A549 treated with DMSO at 1 μM for 4 hours (cell line): ENCODE measurements at places on chromosomes 2 and 18. TPM values are rescaled to one million over a fixed set of nuclear protein-coding genes. Genes with fewer than 3 reads are reported as not detected.

The CRYBA2 gene
- 0.18 TPM in 1 of 5 replicates, not detected in the others for total RNA-seq

The SLC25A52 gene
- not detected in 5 replicates for total RNA-seq

The LRRC30 gene
- not detected in 5 replicates for total RNA-seq

The ANXA4 gene
- 328 to 401 TPM (median 352 TPM) in 5 replicates for total RNA-seq

The GCKR gene
- 0.13 to 0.62 TPM (median 0.27 TPM) in 5 replicates for total RNA-seq

The RBBP8 gene
- 24.7 to 31.5 TPM (median 25.3 TPM) in 5 replicates for total RNA-seq

The DNER gene
- total RNA-seq, result 5.6 to 9.1 TPM (median 6.7 TPM) in 5 replicates

The PIAS2 gene
- total RNA-seq, result 7.3 to 10.9 TPM (median 9.4 TPM) in 5 replicates

The EMILIN1 gene
- 0.23 to 0.46 TPM (median 0.31 TPM) in 4 of 5 replicates, not detected in the other for total RNA-seq

The AKAIN1 gene
- not detected in 5 replicates for total RNA-seq

The FBXO41 gene
- total RNA-seq, result 4.4 to 6.1 TPM (median 5.3 TPM) in 5 replicates

The NLRC4 gene
- total RNA-seq, result 0.05 TPM in 1 of 5 replicates, not detected in the others

The ZNF804A gene
- total RNA-seq, result not detected in 5 replicates

The DNPEP gene
- total RNA-seq, result 61.9 to 65.8 TPM (median 64.1 TPM) in 5 replicates

The NPPC gene
- total RNA-seq, result 0.35 to 0.50 TPM (median 0.37 TPM) in 3 of 5 replicates, not detected in the others

The NFU1 gene
- total RNA-seq, result 40.4 to 52.8 TPM (median 47.3 TPM) in 5 replicates

The PCGF1 gene
- total RNA-seq, result 28.2 to 39.3 TPM (median 31.9 TPM) in 5 replicates

The EFR3B gene
- total RNA-seq, result 15.9 to 17.9 TPM (median 16.8 TPM) in 5 replicates

The STK17B gene
- 4.5 to 6.6 TPM (median 5.5 TPM) in 5 replicates for total RNA-seq

The EMX1 gene
- total RNA-seq, result 0.07 to 0.38 TPM (median 0.10 TPM) in 4 of 5 replicates, not detected in the other

The SNORC gene
- 5.4 to 13.3 TPM (median 10.3 TPM) in 5 replicates for total RNA-seq

The COMMD1 gene
- total RNA-seq, result 41.9 to 47.8 TPM (median 45.0 TPM) in 5 replicates

The ALK gene
- total RNA-seq, result 0.04 TPM in 1 of 5 replicates, not detected in the others

The MC2R gene
- not detected in 5 replicates for total RNA-seq

The DOCK10 gene
- total RNA-seq, result 41.5 to 49.8 TPM (median 46.6 TPM) in 5 replicates

The KCNS3 gene
- total RNA-seq, result 1.1 to 1.4 TPM (median 1.2 TPM) in 5 replicates

The YWHAQ gene
- total RNA-seq, result 648 to 722 TPM (median 713 TPM) in 5 replicates

The PSMA8 gene
- not detected in 5 replicates for total RNA-seq

The C2orf80 gene
- not detected in 5 replicates for total RNA-seq

The FRZB gene
- total RNA-seq, result 0.07 to 0.09 TPM in 2 of 5 replicates, not detected in the others

The UBE2F gene
- 44.6 to 54.7 TPM (median 49.8 TPM) in 5 replicates for total RNA-seq

The STAM2 gene
- 8.6 to 12.1 TPM (median 10.4 TPM) in 5 replicates for total RNA-seq

The FBLN7 gene
- 0.42 to 0.86 TPM (median 0.55 TPM) in 5 replicates for total RNA-seq

The MARCO gene
- 0.05 to 0.12 TPM (median 0.08 TPM) in 4 of 5 replicates, not detected in the other for total RNA-seq

The PAIP2B gene
- total RNA-seq, result 0.24 to 0.44 TPM (median 0.43 TPM) in 5 replicates

The SCG2 gene
- 0.94 to 1.5 TPM (median 1.2 TPM) in 5 replicates for total RNA-seq

The LGALSL gene
- total RNA-seq, result 8.4 to 14.5 TPM (median 9.8 TPM) in 5 replicates

The NOP58 gene
- total RNA-seq, result 115 to 136 TPM (median 126 TPM) in 5 replicates

The PCARE gene
- not detected in 5 replicates for total RNA-seq

The GAREM1 gene
- total RNA-seq, result 2.0 to 3.0 TPM (median 2.9 TPM) in 5 replicates

The EDAR gene
- 0.02 TPM in 2 of 5 replicates, not detected in the others for total RNA-seq

The COA5 gene
- 15.3 to 24.9 TPM (median 21.0 TPM) in 5 replicates for total RNA-seq

The POTEI gene
- 0.01 TPM in 1 of 5 replicates, not detected in the others for total RNA-seq

The LDAH gene
- total RNA-seq, result 16.6 to 22.8 TPM (median 20.4 TPM) in 5 replicates

The KLHL41 gene
- total RNA-seq, result 0.14 to 0.20 TPM (median 0.17 TPM) in 5 replicates

The ZSWIM2 gene
- not detected in 5 replicates for total RNA-seq

The RGPD4 gene
- total RNA-seq, result 0.02 to 0.08 TPM (median 0.05 TPM) in 4 of 5 replicates, not detected in the other

The NYAP2 gene
- 0.02 to 0.03 TPM (median 0.02 TPM) in 3 of 5 replicates, not detected in the others for total RNA-seq
